Substantia nigra (tissue), 51 donors: ENCODE measurements at places on chromosomes 2 and 18.

DNA sequence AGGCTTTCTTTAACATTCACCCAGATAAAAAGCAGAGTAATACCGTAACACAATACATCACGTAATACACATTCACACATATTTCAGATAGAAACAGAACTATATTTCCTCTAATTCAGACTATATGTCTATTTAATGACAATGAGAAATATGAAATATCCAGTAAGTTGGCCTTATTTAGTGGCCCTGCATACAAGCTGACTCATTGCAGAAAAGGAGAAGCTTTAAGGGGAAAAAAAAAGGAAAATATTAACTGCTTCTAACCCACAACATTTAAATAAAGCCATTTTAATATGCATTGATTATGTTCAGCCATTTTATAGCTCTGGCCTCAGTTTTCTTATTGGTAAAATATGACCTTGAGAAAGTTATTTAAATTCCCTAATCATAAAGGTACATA lies 94.8 kb downstream of the PPP1R1C start:
- no peak for DNase-seq

DNA sequence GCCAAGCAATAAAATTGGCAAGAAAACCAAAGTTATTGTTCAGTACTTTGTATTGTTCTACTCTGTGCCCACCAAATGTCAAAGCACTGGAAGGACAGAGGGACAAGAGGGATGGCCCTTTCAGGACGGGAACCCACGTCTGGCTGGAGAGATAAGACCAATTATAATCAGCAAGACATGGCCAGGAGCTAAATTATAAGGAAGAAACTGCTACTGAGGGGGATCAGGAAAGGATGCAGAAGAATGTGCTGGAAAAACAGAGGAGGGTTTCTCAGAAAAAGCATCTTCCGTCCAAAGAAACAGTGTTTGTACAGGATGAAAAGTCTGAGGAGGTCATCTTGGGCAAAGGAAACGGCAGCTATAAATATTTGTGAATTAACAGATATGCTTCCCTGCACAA lies 46.4 kb upstream of the NARS1 start:
- no peak for DNase-seq

DNA sequence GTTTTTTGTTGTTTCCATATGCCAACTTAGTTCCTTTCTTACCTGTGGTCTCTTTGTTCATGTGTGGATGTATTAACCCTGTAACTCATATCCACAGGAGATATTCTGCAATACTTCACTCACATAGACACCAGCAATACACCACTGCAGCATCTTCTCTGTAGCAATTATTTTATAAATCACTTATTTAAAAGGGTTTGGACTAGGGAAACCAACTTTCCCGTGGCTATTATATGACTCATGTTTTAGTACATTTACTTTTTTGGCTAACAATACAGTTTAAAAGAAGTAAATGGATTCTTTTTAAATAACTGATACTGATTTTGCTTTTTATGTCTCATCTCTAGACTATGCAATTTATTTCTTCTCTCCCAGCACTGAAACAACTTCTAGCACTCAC lies 488.9 kb downstream of the MBD2 start:
- no peak for DNase-seq

DNA sequence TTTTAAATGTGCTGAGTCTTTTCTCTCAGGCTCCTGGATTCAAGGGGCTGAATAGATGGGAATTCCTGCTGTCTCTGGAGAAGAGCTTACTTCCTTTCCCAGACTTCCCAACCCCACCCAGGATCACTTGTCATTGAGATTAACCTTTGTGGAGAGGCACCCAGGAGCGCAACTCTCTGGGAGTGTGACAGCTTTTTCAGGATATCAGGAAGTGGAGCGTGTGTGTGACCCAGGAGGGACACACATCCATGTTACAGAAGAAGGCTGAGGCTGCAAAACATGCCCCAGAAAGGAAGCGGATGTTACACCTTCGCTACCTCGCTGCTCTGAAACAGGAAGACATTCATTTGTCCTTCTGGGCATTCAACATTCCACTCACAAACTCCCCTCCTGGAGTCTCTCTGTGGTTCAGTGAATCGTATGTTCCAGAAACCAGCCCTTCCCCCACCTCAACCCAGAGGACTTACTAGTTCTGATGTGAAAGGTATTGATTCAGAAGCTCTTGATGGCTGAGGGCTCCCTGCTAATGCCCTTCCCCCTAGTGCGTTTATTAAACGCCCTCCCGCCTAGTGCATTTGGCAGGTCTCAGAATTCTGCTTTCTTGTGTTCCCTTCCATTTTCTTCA lies 523.9 kb downstream of the TNS1 start:
- DNase-seq: no peak

DNA sequence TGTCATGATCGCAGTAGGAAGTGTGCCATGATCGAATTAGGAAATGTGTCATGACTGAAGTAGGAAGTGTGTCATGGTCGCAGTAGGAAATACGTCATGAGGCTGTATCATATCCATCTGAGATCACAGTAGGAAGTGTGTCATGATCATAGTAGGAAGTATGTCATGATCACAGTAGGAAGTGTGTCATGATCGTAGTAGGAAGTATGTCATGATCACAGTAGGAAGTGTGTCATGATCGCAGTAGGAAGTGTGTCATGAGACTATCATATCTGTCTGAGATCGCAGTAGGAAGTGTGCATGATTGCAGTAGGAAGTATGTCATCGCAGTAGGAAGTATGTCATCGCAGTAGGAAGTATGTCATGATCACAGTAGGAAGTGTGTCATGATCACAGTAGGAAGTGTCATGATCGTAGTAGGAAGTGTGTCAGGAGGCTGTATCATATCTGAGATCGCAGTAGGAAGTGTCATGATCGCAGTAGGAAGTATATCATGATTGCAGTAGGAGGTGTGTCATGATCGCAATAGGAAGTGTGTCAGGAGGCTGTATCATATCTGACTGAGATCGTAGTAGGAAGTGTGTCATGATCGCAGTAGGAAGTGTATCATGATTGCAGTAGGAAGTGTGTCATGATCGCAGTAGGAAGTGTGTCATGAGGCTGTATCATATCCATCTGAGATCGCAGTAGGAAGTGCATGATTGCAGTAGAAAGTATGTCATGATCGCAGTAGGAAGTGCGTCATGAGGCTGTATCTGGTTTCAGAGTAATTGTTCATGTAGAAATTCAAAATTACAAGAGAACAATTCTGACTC lies 56.4 kb upstream of the NFATC1 start:
- no peak for DNase-seq

- DNase-seq: no peak
Observed at GRCh38 chr2:40668425-40668824, 216.5 kb upstream of the SLC8A1 start.

GRCh38 chr2:8872821-8873432 lies 35.5 kb upstream of the KIDINS220 start:
- DNase-seq: no peak

DNA sequence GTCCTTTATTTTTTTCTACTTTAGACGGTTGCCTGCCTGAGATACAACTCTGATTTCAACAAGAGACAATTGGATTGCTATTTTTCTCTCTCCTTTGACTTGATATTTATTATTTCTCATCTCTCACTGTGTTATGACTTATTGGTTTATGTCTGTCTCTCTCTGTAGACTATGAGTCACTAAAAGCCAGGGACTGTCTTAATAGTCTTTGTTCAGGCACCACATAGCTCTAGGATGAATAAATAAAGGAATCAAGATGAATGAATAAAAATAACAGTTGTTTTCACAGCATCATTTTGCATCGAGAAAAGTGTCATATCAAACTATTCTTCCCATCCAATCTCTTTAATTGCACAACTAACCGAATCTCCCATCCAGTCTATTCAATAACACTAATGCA lies 31.4 kb upstream of the CD28 start:
- no peak for DNase-seq

GRCh38 chr2:16466821-16467151 lies 198.8 kb downstream of the CYRIA start:
- DNase-seq: no peak

DNA sequence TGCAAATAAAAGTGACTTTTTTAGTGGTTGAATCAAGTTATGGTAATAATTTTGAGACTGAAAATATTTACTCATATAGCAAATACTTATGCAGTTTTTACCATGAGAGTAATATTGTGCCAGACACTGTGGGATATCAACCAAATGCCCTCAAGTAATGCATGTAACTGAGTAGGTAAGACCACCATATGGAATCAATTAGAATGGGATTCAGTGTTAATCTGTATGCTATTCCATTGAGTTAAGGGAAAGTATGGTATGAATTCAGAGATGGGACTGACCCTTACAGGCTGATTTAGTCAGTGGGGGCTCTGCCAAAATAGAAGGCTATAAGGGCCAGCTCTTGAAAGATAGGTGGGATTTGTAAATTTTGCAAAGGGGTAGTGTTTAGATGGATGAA lies 131.6 kb downstream of the CCDC85A start:
- DNase-seq: no peak

- no peak for DNase-seq
Observed at GRCh38 chr2:45712570-45712969, 61.1 kb downstream of the PRKCE start.

GRCh38 chr2:226802573-226802972 lies 3.0 kb upstream of the IRS1 start:
- DNase-seq: no peak

GRCh38 chr2:148039783-148040182 lies 18.9 kb downstream of the MBD5 start:
- DNase-seq: no peak

GRCh38 chr2:226850024-226850423 lies 14.2 kb downstream of the RHBDD1 start:
- no peak for DNase-seq

- DNase-seq: no peak
Observed at GRCh38 chr2:241755777-241756176, 20.8 kb upstream of the GAL3ST2 start.

GRCh38 chr18:68147728-68148127 lies 567.2 kb downstream of the TMX3 start:
- no peak for DNase-seq

GRCh38 chr2:76316691-76317090 lies 606.0 kb upstream of the GCFC2 start:
- no peak for DNase-seq

GRCh38 chr18:53486296-53486695 lies 738.2 kb downstream of the MBD2 start:
- no peak for DNase-seq

DNA sequence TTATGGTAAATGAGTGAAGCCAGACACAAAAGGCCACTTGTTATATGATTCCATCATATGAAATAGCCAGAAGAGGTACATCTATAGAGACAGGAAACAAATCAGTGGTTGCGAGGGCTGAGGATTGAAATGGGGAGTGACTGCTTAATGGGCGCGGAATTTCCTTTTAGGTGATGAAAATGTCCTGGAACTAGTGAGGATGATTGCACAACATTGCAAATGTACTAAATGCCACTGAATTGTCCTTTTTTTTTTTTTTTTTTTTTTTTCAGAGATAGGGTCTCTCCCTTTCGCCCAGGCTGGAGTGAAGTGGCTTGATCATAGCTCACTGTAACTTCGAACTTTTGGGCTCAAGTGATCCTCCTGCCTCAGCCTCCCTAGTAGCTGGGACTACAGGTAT lies 15.3 kb upstream of the GAREM2 start:
- no peak for DNase-seq

- no peak for DNase-seq
Observed at GRCh38 chr2:12397854-12398253, 318.9 kb upstream of the TRIB2 start.

DNA sequence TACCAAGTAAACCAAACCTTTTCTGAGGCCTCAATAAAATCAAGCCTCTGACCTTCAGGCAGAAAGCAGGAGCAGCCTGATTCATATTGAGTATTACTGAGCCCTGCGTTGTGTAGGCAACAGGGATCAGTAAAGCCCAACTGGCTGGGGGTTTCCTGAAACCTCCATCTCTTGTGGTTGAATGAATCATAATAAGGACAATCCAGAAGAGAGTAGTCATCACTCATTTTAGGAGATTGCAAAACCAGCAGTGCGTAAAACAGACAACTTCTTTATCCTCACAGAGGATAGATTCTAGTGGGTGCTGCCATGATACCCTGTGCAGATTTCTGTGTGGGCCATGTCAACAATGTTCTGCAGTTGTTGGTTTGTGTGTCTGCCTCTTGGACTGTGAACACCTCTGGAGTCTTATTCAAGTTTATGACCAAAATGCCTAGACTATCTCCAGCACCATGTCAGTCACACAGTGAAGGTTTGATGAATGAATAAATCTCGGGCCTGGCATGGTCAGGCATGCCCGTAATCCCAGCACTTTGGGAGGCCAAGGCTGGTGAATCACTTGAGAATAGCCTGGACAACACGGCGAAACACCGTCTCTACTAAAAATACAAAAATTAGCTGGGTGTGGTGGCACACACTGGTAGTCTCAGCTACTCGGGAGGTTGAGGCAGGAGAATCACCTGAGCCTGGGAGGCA lies 51.8 kb upstream of the RAB27B start:
- DNase-seq: no peak

DNA sequence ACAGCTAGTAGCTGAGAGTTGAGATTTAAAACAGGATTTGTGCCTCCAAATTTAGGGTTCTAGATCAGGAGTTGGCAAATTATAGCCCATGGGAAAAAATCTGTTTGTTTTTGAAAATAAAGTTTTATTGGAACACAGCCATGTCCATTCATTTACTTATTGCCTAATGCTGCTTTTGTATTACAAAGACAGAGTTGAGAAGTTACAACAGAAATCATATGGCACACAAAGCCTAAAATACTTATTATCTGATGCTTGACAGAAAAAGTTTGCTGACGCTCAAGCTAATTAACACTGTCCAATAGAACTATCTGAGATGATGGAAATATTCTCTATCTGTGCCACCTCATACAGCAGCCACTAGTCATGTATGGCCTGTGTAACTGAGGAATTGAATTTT lies 229.1 kb upstream of the RASGRP3 start:
- DNase-seq: no peak

- DNase-seq: no peak
Observed at GRCh38 chr2:121082191-121082590, 202.8 kb downstream of the TFCP2L1 start.

GRCh38 chr2:235505181-235505741 lies 11.4 kb downstream of the AGAP1 start:
- no peak for DNase-seq

DNA sequence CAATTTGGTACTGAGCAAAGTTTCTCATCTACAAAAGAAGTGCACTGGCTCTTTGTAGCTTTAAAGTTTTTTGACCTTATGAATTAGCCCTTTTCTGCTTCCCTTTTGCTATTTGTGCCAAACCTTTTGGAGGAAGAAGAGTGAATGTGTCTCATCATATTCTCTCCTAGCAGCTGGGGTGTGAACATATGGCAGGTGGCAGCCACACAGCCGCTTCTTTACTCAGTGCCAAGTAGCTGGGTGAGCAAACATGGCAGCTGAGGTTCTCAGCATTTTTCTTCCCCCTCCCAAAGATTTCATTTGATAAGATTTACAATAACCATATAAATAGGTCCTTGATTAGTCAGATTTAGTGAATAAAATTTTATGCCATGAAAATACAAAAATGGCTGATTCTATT lies 46.7 kb upstream of the STK17B start:
- no peak for DNase-seq

GRCh38 chr2:60550178-60550983 lies 3.1 kb downstream of the BCL11A start:
- peak; percentile 67 for DNase-seq

GRCh38 chr2:236158969-236159777 lies 9.0 kb downstream of the GBX2 start:
- no peak for DNase-seq
